ENCODE measurements at places on chromosomes 5 and 9.

DNA sequence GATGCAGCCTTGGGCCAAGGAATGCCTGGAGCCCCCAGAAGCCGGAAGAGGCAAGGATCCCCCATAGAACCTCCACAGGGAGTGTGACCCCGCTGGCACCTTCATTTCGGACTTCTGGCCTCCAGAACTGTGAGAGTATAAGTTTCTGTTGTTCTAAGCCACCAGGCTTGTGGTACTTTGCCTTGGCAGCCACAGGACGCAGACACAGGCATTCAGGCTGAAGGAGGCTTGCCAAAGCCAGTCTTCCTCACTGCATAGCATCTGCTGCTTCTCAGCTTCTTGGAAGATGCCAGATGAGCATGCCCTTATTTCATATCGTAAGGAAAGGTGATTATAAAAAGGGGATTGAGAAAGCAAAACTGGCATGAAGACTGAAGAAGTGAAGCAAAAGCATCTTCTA is 61.1 kb upstream of the TAS2R1 start:
- no peak for DNase-seq

GRCh38 chr5:94793816-94794198 is 175.3 kb downstream of the SLF1 start:
- no peak for DNase-seq

- DNase-seq, result no peak
These were observed 28.8 kb downstream of the SPOCK1 start for GRCh38 chr5:137470111-137470920.

GRCh38 chr5:95162231-95162992 is 122.5 kb downstream of the MCTP1 start:
- DNase-seq, result no peak

DNA sequence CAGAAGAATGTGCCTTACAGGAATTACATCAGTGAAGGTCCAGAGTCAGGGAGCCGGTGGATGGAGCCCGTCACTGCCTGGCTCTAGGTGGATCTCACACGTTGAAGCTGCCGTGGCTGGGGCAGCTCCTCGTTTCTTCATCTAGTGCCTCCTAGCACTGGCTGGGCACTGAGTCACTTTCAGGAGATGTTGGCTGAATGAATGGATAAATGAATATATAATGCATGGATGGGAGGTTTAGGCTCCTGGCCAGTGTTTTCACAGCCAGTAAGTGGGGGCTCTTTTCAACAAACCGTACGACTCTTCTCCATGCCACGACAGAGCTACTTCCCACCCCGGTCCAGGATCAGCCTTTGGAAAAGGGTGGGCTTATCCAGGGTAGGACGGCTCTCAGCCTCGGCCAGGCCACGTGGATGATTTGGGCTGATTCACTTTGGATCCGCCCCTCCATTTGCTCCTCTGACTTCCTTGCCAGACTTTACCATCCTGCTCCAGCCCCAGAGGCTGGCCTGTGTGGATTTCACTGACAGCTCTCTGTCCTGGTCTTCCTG is 1.3 kb upstream of the SH3PXD2B start:
- no peak for DNase-seq

- peak; percentile 63 for DNase-seq
These were observed 13.0 kb downstream of the TTC1 start for GRCh38 chr5:160021831-160022446.

- DNase-seq, result no peak
These were observed 58.7 kb downstream of the NSUN2 start for GRCh38 chr5:6574111-6574510.

DNA sequence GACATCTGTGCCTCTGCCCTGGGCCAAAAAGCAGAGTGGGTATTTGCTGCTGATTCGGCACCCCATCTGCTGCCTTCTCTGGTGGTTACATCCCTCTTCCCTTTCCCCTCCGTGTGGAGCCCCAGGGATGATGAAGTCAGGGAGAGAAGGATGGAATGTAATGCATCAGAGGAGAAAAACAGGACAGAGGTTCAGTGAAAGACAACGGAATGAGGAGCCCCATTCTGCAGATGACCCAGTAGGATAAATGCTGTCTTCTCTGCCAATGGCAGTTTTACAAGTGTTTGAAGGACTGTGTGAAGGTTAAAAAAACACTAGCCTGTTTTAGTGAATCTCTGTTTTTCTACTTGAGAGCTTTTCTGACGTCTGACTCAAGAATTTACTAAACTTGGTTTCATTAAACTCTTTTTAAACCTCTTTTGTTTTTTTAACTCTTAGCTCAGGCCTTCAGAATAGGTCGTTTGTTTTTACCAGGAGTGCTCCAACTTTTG is 86.3 kb downstream of the NLN start:
- DNase-seq, result no peak

GRCh38 chr9:131237931-131238401 is 38.3 kb downstream of the FAM78A start:
- peak; percentile 82 for DNase-seq

DNA sequence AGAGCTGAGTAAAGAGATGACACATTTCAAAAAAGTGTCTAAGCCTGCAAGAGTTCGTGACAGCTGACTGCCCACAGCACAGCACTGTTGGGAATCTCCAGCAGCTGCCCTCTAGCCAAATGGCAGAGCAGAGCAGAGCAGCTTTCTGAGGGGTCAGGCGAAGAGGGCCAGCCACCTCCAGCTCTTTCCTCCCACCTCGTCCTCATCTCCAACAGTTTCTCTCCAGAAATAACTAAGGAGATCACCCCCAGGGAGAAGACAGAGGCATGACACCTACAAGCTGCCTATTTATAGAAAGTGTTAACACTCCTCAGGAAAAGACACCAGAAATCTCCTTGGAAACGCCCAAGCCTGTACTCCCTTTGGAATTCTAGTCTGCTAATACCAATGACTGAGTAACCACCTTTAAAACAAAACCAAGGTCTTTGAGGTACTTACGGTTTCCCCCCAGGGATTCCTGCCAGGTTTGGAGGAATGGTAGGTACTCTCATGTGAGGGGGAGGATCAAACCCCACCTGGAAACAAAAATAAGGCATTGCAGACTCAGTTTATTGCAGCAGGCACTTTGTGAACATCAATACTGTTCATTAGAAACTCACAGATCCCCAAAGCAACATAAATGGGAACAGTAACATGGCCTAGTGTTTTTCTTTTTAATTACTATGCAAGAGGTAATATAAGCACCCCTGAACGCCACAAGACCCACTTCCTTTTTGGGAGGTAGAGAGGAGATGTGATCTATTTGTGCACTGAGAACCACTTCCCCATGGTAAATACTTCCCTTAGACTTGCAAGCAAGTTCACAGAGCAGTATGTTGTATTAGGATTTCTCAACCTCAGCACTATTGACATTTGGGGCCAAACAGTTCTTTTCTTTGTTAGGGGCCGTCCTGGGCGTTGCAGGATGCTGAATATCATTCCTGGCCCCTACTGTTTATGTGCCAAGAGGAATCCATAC is 79.3 kb downstream of the TLE1 start:
- no peak for DNase-seq

- DNase-seq, result no peak
These were observed 23.8 kb downstream of the C5 start for GRCh38 chr9:121026260-121026691.

DNA sequence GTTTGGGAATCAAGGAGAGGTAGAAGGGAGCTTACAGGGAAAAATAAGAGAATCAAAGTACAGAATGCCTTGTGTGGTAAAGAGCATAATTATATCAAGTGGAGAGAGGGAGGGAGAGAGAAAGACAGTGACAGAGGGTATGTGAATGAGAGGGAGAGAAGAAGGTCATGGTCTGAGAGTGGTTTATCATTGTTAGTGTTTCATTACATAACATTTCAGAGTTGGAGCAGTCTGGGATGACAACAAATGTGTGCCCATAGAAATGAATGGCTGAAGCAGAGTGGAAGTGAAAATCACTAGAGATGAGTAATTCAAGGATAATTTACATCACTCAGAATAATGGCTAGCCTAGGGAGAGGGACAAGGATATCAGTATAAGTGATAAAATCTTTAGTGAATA is 799.2 kb downstream of the TLE1 start:
- no peak for DNase-seq

GRCh38 chr5:139113892-139114291 is 84.3 kb downstream of the SIL1 start:
- DNase-seq, result no peak

DNA sequence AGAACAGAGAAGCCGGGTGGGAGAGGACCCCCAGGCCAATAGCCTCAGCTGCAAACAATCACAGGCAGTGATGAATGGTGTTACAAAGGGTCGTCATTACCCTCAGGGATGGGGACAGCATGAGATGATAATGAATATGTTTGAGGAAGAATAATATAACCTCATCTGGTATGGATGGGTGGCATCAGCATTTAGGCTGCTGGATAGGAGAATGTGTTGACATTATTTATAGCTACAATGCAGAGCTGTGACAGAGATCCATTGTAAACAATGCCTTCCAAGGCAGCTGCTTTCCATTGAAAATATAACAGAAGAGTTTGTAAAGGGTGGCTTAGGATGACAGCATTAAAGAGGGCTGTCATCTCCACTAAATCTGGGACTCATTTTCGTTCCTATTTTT is 365.5 kb downstream of the KCNN2 start:
- DNase-seq, result no peak

- no peak for DNase-seq
These were observed 161.4 kb upstream of the KLF4 start for GRCh38 chr9:107650995-107651394.

DNA sequence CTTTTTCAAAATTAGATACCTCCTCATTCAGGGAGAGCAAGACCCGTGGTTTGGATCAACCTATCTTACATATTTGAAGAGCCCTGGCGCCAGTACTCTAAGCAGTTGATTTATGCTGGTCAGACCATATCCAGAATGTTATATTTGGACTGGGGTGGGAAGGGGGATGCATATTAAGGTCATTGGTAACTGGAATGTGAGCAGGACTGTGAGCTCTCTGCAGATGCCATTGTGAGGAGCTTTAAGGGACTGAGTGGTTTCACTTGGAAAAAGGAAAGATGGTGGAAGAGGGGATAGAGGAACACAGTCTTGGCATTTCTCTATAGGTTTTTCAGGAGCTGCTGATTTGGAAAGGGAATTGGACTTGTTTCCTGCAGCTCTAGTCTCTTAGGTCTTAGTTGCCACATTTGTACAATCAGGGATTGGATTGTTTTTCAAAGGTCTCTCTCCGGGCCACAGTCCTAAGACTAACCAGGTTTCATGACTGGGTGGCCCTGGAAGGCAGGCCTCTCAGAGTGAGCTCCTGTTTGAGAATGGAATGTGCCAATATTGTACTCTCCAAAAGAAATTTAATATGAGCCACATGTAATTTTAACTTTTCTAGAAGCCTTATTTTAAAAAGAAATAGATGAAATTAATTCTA is 25.8 kb upstream of the F2R start:
- no peak for DNase-seq

GRCh38 chr5:67297376-67297775 is 100.8 kb upstream of the CD180 start:
- no peak for DNase-seq

DNA sequence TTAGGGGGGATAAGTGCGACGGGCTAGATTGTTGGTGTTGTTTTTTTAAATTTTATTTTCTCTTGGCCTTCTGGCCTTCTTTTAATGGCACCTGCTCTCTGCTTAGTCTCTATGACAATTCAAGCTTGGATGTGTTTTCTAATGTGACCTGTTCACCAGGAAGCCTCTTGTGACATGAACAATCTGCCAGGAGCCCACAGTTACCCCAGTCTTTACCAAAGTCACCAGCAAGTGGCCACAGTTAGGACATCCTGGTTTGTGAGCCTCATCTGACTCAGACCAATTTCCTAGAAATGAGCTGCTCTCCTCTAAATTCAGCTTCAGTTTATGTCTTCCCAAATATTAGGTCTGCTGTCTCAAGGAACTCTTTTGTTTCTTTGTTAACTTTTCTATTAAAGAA is 135.8 kb downstream of the TLE4 start:
- no peak for DNase-seq

DNA sequence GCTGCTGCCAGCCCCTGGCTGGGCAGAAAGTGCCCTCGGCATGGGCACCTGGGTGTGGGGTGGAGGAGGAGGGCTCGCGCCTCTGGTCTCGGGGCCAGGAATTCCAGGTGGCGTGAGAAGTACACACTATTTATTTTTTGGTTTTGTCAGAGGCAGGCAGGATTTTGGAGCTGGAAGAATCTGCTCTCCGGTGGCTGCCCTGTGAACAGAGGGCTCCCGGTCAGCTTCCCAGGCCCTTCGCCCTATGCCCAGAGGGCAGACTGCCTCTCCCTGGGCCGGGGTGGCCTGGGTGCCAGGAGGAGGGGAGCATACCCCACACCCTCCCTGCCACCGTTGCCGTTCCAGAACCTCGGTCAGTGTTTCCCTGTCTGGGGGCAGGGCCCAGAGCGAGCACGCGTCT is 8.3 kb downstream of the DOLPP1 start:
- no peak for DNase-seq

- DNase-seq, result no peak
These were observed 432.3 kb upstream of the EDIL3 start for GRCh38 chr5:84816746-84817547.

- DNase-seq, result no peak
These were observed 4.8 kb downstream of the NR3C1 start for GRCh38 chr5:143398451-143399237.

DNA sequence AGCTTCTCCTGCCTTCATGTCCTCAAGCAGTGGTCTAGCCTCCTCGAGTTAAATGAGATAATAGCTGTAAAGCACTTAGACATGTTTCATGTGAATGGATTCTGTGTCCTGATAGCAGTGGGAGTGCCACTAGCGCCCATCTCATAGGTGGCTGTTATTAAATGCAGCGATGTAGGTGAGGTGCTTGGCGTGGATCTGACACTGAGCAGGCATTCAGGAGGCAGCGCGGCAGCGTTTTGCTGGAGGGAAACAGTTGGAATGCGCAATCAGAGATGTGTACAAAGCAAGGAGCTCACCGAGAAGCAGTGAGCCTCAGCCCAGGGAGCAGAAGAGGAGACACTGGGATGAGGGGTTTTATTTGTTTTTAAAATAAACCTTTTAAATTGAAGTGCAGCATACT is 106.6 kb downstream of the RGS3 start:
- DNase-seq, result no peak

GRCh38 chr5:178247481-178248456 is 15.2 kb upstream of the PHYKPL start:
- DNase-seq, result no peak

- DNase-seq, result no peak
These were observed 22.4 kb downstream of the BOD1 start for GRCh38 chr5:173594061-173594460.

GRCh38 chr5:148491015-148491792 is 107.4 kb downstream of the FBXO38 start:
- no peak for DNase-seq

Data from effector memory CD8-positive, alpha-beta T cell (primary cell).